ENCODE measurements at places on chromosomes 5 and 9.

GRCh38 chr5:147547730-147548129 is 37.9 kb upstream of the DPYSL3 start:
- DNase-seq: no peak

- DNase-seq: no peak
Measured at GRCh38 chr5:143284521-143284920, 119.0 kb downstream of the NR3C1 start.

DNA sequence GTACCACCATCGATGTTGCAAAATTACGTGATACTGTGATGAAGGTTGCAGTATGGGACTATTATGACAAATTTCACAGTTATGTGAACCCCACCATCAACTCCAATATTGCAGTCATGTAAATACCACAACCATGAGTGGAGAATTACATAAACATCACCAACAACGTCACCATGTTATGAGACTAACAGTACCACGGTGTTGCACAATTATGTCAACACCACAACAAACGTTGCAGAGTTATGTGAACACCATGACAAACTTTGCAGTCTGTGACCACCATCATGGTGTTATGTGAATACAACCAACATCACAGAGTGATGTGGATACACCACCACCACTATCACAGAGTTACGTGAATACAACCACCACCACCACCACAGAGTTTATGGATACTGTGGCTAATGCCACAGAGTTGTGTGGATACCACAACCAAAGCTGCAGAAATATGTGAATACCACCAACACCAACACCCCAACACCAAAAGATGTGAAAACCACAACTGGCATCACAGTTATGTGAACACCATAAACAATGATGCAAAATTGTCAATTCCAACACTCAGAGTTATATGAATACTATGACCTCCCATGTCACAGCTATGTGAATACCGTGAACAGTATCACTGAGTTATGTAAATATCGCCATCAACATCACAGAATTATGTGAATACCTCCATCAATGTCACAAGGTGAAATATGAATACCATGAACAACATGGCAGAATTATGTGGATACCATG is 62.4 kb downstream of the SHC3 start:
- DNase-seq: no peak

- no peak for DNase-seq
Measured at GRCh38 chr5:116847960-116848359, 273.3 kb upstream of the SEMA6A start.

GRCh38 chr5:59592101-59592500 is 301.4 kb downstream of the PDE4D start:
- DNase-seq: no peak

DNA sequence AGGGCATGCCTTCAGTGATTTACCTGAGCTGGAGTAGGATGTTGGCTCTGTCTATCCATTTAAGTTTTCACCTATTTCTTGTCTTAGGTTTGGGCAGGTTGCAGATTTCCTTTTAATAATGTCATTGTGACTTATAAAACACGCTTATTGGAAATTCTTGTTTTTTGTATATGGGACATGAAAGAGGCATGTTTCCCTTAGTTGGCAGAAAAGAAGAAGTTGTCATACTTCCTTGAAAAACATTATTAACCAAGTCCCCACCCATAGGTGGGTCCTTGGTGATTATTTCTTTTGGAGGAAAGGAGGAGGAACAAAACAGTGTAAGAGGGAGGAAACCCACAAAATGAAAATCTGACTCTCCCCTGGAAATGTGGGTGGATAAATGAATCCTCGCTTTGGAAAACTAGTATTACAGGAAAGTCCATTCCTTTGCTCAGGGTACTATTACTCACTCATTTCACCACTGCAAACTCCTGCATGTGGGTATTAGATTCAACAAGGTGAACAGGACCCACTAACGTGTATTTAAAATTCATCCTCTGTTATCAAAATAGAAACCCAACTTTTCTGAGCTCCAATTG is 9.3 kb downstream of the CER1 start:
- DNase-seq: no peak

DNA sequence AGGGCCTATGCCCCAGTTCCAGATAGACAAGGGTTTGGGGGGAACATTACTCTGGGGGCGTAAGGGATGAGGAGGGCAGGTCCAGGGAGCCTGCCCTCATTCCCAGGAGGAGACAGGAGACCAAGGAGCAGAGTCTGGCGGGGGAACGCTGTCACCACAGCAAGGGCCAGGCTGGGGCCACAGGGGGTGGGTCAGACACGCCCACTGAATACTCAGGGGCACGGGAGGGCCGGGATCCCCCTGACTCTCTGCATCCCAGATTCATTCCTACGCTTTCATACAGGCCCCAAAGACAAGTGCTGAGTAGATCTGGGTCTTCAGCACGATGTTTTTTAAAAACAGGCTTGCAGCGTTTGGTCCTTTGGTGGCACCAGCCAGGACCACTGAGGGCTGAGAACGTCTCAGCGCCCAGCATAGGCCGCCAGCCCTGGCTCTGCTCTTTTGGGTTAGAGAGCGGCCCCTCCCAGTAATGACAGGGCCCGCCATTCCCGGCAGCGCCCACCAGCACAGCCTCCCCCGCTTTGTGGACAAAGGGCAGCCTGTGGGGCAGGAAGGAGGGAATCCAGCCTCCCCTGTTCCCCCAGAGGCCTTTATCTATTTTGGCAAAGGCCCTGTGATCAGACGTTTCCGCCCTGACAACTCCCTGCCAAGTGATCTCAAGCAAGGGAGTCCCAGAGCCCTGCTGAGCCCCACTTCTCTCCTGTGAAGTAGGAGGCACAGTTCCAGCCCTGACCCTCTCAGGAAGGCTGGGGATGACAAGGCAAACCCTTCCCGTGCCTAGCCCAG is 24.9 kb downstream of the NEK6 start:
- peak; percentile 90 for DNase-seq

DNA sequence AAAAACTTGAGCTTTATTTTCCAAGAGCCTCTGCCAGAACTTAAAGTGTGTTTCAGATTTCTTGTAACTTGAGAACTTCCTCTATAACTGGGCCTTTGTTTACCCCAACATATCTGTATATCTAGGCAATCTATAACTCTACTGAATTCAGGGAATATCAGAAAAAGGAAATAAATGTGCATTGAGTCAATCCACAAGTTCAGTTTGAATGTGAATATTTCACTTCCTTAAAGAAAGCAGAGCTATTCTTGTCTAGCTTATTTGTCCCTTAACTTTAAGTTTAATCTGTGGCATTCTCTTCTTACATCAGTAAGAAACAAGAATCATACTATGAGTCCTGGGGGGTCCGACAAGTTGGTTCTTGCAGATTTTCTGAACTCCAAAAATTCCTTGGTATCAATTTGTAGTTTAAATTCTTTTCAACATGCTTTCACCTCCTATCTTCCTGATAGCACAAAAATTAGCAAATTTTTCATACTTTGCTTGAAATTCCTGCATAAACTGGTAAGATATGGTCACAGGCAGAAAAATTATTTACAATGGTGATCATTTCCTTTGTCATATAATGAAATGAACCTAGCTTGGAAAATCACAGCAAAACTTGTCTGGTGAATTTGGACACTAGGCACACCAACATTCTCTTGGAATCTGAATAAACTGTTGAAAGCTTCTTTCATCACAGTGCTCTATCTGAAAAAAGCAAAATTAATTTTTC is 19.8 kb upstream of the ITGA1 start:
- DNase-seq: no peak

DNA sequence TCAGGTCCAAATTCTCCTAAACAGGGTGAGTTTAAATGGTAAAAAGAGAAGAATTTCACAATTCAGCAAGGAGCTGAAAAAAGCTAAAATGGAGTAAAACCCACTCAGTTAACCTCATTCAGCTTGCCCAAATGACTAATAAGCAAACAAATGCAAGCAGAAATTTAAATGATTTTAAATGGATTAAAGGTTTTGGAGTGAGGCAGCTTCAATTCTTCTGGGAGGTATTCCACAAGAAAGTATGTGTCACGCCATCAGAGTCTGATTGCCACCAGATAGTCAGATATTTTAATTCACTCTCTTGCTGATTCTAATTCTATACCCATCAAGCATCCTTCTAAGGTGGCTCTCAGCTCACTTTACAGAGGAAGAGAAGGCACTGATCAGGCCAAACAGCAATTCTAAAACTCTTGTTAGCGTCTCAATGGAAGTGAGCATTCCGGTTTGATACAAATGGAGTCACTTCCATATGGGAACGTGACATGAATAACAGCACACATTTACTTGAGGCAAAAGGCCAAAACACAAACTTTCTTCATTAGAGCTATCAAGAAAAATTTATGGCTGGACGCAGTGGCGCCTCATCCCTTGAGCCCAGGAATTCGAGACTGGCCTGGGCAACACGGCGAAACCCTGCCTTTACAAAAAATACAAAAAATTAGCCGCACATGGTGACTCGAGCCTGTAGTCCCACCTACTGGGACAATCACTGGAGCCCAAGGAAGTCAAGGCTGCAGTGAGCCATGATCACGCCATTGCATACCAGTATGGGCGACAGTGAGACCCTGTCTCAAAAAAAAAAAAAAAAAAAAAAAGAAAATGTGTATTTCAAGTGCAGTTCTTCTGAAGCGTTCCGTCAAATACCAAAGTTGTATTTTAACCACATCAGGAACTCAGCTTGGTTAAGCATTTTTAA is 2.0 kb downstream of the CLK4 start:
- no peak for DNase-seq

DNA sequence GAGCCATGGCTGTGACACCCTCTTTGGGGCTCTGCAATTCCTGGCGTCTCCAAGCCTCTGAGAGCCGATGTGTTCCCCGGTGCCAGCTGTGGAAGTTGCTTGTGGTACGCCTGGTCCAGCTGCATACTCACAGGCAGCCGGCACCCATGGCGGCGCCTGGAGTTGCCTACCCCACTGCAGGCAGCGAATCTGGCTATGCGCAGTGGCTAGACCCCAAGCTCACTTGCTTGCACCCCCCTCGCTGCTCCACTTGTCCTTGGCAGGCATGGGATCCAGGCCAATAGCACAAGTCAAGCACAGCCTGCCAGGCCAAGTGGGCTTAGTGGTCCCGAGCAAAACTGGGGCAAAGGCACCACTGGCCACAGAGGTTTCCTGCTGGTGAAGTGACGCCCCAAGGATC is 24.7 kb upstream of the GABRA6 start:
- DNase-seq: no peak

GRCh38 chr9:89808076-89808755 is 203.4 kb downstream of the GADD45G start:
- no peak for DNase-seq

- no peak for DNase-seq
Measured at GRCh38 chr9:107528686-107529085, 39.1 kb upstream of the KLF4 start.

DNA sequence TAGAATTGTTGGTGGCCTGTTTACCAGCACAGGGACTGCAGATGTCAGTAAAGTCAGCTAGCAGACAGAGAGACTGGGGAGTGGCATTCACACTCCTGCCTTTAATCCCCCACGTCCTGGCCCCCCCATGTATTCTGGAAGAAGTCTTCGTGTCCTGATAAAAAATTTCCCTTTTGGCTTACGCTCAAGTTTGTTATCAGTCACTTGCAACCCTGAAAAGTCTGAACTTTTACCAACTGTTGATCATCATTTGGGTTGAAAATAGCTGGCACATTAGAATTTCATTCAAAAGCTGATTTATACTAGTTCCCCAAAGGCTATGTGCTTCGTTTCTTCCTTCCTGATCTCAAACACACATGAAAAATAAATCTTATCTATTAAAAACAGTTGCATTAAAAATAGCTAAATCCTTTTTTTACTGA is 5.8 kb upstream of the CRHBP start:
- DNase-seq: peak; percentile 98

DNA sequence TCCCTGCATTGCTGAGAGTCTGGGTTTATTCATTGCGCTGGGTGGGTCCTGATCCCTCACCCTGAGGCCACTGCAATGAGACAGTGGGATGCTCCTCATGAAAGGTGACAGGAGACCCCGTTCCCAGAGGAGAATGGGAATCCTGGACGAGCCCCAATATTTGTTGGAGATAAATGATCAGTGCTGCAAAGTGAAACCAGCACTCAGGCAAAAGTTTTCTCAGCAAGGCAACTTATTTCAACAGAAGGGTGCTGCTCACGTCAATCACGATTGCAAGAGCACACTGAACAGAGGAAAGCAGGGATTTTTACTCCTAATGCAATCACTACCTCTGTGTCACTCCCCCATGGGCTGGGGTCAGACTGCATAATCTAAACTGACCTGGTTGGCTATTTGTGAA is 110.2 kb upstream of the MAMDC2 start:
- no peak for DNase-seq

- no peak for DNase-seq
Measured at GRCh38 chr5:132394667-132395259, 25.3 kb downstream of the SLC22A5 start.

- no peak for DNase-seq
Measured at GRCh38 chr5:35032356-35032755, 15.4 kb downstream of the AGXT2 start.

DNA sequence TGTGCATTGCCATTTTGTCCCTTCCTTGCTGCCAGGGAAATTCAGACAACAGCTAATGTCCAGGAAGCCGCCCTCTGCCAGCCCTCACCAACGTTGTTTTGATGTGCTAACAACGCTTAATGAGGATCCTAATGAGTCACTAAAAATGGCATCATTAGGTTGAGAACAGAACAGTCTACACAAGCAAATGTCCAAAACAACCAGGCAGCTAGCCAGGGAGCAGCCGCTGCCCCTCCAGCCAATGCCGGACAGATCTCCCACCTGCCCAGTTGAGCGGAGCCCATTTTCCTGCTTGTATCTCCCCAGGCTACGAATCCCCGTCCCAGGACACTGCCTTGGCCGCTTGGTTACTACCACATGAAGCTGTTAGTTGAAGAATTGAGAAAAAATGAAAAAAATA is 40.4 kb upstream of the UNC5A start:
- no peak for DNase-seq

DNA sequence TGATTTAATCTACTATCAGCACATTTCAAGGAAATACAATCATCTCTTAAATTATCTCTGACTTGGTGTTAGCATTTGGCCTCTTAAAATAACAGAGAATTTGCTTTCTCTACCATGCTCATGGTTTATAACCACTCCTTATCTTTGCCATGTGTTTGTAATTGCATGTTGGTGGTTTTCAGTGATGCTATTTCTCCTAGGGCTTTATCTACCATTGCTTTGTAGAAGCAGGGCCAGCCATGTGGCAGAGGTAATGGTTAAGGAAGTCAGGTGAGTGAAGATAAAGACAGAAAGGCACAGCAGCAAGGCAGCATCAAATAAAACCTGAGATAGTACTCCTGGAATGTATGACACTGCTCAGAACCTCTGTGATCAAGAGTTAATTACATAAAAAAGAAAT is 206.2 kb downstream of the FER start:
- peak; percentile 65 for DNase-seq

DNA sequence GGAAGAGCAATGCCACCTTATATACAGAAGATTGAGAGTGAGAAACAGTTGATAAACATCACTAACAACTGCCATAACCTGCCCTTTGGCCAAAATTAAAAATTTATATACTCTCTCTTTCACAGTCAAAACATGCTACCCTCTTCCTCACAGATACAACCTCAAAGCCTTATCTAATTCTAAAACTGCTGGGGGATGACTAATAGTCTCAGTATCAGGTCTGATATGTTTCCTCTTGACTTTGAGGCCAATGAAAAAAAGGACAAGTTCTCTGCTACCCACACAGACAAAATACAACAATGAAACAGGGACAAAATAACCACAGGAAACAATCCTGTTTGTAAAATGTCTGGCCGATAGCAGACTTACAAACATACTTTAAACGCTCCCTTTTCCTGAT is 485.6 kb upstream of the NUDT12 start:
- DNase-seq: no peak

- DNase-seq: no peak
Measured at GRCh38 chr9:31916591-31917241, 467.7 kb upstream of the ACO1 start.

Measured in hematopoietic multipotent progenitor cell treated with erythropoietin and hydrocortisone succinate and interleukin-3 and kit ligand, for 8 days (in vitro differentiated cells).